OCI-LY7 (cell line): ENCODE measurements at places on chromosomes 4 and X. TPM values are rescaled to one million over a fixed set of nuclear protein-coding genes. Genes with fewer than 3 reads are reported as not detected.
A peak's percentile ranks its signal among the peaks of the same experiment; 100 is the strongest.

CXorf49 gene
- not detected in 2 replicates for total RNA-seq

DNA sequence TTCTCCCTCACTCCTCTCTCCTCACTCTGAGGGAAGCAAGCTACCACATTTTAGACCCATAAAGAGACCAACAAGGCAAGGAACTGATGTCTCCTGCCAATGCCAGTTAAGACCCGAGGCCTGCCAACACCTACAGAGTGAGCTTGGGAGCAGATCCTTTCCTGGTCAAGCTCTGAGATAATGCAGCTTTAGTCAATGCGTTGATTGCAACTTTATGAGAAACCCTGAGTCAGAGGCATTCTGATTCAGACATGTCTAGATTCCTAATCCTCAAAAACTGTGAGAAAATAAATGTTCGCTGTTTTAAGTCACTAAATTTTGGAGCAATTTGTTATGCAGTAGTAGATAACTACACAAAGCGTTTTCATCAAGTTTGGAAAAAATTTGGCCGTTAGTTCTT lies 115.5 kb downstream of the JADE1 start:
- no peak for DNase-seq

- no peak for DNase-seq
These were observed 99.8 kb downstream of the LARP7 start for GRCh38 chr4:112736718-112737135.

CTSO gene
- total RNA-seq = 1.8 and 2.0 TPM in 2 replicates

DNA sequence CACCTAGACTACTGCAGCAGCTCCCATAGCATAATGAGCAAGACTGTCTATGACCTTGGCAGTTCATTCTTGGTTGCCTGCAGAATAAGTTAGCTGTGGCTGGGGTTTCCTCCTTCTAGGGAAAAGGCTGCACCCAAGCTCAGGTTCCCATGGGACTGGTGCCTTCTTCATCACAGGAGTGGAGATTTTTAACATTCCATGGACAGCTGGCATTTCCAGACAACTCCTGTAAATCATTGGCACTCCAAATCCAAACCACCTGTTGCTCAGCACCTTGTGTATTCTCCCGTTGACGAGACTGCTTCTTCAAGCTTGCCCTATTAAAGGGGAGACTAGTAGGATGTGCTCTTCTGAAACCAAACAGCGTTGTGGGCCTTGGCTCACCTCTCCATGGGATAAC lies 7.8 kb upstream of the NUP54 start:
- DNase-seq = no peak

DNA sequence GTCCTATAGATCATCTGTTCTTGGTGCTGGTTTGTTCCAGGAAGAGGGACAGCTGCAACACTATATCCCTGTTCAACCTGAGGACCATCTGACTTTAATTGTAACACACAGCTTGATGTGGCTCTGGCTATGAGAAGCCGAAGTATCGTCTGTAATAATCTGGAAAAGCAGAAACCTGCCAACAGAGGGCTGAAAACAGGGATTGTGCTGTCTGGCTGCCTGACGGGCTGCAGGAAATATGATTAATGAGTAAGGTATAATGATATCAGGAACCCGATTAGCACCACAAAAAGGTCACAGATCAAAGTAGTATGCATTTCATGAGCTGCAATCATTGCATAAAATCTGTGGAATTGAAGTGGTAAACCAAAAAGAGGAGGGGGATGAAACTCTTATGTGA lies 170.4 kb upstream of the MAB21L2 start:
- no peak for DNase-seq

ARMCX1 gene
- not detected in 2 replicates for total RNA-seq

GRCh38 chrX:132802033-132802432 lies 156.4 kb downstream of the HS6ST2 start:
- no peak for DNase-seq

DNA sequence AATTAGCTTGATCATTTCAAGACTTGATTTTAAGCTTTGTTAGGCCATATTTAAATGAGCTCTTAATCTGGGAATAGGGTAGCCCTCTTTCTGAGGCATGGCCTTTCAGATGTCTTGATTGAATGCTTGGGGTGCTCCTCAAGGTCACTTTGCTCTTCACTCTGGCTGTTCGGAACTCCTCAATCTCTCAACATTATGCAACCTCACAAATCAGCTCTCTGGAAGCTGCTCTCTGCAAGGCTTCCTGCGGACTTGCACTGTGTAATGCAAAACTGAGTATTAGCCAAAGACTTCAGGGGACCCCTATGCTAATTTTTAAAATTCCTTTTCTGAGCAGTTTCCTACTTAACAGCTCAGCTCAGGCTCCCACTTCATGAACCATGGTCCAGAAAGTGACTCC lies 398.3 kb downstream of the PRDM5 start:
- DNase-seq = no peak

GRCh38 chr4:1685235-1686150 lies 1.4 kb upstream of the FAM53A start:
- DNase-seq = no peak

FANCB gene
- total RNA-seq = 23.7 and 24.8 TPM in 2 replicates

DNA sequence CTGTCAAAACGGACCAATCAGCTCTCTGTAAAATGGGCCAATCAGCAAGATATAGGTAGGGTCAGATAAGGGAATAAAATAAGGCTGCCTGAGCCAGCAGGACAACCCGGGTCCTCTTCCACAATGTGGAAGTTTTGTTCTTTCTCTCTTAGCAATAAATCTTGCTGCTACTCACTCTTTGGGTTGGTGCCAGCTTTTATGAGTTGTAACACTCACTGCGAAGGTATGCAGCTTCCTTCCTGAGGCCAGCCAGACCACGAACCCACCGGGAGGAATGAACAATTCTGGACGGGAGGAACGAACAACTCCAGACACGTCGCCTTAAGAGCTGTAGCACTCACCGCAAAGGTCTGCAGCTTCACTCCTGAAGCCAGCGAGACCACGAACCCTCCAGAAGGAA lies 287.8 kb downstream of the RAPGEF2 start:
- no peak for DNase-seq

- DNase-seq = no peak
These were observed 49.9 kb downstream of the ZNF157 start for GRCh38 chrX:47420265-47420664.

GRCh38 chrX:30620980-30621618 lies 32.1 kb upstream of the GK start:
- DNase-seq = no peak

EMD gene
- total RNA-seq = 64.1 and 64.6 TPM in 2 replicates

- DNase-seq = no peak
These were observed 123.4 kb downstream of the NWD2 start for GRCh38 chr4:37367901-37368300.

LRP2BP gene
- 1.0 and 1.4 TPM in 2 replicates for total RNA-seq

- DNase-seq = no peak
These were observed 7.7 kb downstream of the ENOX2 start for GRCh38 chrX:130895299-130895698.

DNA sequence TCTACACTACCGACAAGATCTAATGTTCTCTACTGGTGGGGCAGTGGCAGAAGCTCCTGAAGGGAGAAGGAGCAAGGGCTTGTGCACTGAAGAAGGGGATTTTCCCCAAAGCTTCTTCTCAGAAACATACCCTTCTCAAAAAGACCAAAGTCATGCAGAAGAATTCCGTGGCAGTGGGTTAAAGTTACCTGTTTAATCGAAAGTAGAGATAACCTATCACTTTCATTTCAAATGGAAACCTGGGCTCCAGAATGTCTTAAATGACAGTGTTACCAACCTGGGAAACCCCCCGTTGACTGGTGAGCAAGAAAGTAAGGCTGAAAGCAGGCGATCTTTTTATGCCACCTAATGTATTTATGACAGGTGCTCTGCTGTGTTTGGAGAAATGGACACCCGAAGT lies 92.5 kb upstream of the TEX13D start:
- no peak for DNase-seq

DNA sequence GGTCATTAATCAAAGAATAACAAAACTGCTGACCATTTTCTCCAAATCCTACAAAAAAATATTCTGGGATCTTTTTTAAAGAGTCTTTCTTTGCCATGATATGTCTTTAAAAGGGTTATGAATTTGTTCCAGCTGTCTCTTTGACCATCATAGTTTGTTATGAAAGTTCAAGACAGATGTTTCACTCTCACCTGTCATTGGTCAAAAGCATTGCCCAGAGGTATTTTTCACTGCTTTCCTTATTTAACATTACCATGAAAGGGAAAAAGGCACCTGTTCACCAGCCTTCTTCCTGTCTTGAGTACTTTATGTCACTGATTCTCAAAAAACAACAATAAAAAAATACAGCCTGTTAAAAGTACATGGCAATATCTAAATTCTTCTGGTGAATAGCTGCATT lies 643.8 kb downstream of the FAT4 start:
- DNase-seq = no peak

- peak; percentile 80 for DNase-seq
These were observed 63.5 kb upstream of the WDR17 start for GRCh38 chr4:176002007-176002613.

GRCh38 chr4:186699298-186699697 lies 24.4 kb downstream of the FAT1 start:
- no peak for DNase-seq

DNA sequence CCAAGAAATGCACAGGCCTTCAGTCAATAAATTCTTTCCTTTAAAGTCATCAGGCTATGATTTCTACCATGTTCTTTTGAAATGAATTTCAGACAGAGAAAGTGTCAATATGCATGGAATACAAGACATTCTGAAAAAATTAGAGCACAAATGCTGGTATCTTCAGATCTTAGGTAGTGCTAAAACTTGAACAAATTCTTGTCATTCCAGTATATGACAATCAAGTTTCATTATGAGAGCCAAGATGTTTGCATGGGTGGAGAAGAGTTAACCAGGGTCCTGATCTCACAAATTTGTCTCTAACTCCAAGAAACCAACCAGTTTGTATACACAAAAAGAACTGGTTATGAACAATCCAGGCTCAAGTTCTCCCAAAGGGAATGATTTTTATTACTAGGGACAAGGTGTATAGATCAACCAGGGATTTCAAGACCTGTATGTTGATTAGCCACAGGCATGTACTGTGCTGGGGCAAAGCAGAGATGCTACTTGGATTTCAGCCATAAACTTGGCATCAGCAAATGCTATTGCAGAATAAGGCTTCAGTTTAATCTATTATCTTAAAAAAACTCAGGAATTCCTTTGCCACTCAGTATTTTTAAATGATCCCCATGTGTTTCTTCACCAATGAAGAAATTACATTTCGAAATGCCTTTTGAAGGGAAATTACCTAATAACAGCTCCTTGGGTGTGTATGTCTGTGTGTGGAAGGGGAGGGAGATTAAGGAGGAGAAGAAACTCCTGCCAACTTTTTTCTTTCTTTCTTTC lies 69.7 kb downstream of the FANCB start:
- DNase-seq = no peak

DNA sequence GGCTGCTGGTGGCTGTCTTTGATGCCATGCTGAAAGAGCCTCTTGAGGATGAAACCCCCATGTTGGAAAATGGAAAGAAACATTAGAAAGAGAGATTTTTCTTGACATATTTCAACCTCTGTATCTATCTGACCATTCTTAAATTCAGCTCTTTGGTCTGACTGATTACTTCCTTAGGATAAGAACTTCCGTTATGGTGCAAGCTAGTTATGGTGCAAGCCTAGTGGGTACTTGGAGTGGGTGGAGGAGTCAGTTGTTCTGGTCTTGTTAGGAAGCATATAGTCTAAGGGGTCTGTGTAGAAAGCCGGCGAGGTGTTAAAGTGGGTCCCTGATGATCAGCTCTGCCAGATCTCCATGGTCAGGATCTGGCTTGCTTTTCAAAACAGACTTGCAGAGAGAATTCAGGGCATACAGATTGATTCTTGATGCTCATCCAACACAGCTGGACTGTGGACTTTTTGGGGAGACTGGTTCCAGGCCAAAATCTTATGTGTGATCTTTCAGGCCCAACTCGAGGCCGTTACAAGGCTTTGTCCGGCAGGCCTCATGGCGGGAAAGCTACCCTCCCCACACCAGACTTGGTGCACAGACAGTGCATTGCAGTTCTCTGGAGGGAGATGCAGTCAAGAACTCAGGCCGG lies 82.8 kb upstream of the BOD1L1 start:
- DNase-seq = no peak

PTCHD1 gene
- not detected in 2 replicates for total RNA-seq

NXF2 gene
- not detected in 2 replicates for total RNA-seq

NLRP2B gene
- not detected in 2 replicates for total RNA-seq

- DNase-seq = no peak
These were observed 165.4 kb upstream of the USP38 start for GRCh38 chr4:143019351-143019750.

CD38 gene
- 176 and 214 TPM in 2 replicates for total RNA-seq

- no peak for DNase-seq
These were observed at the start of gene F8 for GRCh38 chrX:155022585-155022984. Gene F8, minus strand, starts transcription at chrX:155022723. Its CDS starts 171 bp downstream, at chrX:155022552.

DNA sequence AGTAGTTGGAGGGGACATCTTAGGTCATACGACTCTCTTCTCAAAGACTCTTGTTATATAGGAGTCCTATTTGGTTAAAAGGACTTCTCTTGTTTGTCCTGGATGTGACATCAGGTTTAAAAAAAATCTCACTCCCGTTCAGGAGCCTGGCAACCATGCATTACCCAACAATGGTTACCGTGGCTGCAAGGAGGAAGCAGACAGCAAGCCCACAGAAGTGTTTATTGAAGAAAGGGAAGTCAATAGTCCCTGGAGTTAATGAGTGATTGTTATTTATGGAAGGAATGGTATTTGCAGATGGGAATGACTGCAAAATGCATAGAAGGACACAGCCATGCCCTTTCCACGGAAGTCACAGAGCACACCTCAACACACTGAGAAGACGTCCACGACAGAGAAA lies 75.9 kb upstream of the ENPP6 start:
- DNase-seq = no peak

DNA sequence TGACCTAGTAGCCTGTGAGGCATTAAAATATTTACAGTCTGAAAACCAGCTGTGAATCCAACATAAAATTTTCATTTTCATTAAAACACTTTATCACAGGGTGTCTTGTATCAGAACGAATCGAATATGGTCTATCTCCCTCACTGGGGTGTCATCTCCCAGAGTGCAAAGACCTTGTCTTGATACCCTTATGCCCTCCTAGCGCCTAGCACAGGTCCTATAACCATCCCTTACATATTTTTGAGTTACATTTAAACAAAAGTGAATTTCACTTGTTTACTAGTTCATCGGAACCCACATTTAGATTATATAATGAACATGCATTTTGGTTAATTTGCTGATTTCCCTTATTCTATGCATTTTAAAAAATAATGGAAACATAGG lies 14.0 kb downstream of the DIPK2B start:
- no peak for DNase-seq

SLC30A9 gene
- 40.8 and 42.5 TPM in 2 replicates for total RNA-seq

DNA sequence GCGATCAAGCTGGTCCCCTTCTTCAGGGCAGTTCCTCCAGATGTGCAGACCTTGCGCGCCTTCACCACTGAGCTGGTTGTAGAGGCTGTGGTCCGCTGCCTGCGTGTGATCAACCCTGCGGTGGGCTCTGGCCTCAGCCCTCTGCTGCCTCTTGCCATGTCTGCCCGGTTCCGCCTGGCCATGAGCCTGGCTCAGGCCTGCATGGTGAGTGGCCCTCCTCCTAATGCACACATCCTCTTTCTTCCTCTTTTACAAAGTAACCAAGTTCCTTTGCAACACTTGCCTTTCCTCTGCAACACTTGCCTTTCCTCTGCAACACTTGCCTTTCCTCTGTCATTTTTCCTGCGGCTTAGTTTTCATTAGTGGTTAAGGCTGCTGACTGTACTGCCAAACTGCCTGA lies 1.8 kb downstream of the CCDC22 start:
- no peak for DNase-seq

- DNase-seq = no peak
These were observed 60.0 kb upstream of the PAK3 start for GRCh38 chrX:111035991-111036390.

GRCh38 chr4:102871772-102872171 lies 3.0 kb downstream of the CISD2 start:
- no peak for DNase-seq

HEPH gene
- total RNA-seq = not detected in 2 replicates
